ENCODE measurements at places on chromosomes 1 and 21.

DNA sequence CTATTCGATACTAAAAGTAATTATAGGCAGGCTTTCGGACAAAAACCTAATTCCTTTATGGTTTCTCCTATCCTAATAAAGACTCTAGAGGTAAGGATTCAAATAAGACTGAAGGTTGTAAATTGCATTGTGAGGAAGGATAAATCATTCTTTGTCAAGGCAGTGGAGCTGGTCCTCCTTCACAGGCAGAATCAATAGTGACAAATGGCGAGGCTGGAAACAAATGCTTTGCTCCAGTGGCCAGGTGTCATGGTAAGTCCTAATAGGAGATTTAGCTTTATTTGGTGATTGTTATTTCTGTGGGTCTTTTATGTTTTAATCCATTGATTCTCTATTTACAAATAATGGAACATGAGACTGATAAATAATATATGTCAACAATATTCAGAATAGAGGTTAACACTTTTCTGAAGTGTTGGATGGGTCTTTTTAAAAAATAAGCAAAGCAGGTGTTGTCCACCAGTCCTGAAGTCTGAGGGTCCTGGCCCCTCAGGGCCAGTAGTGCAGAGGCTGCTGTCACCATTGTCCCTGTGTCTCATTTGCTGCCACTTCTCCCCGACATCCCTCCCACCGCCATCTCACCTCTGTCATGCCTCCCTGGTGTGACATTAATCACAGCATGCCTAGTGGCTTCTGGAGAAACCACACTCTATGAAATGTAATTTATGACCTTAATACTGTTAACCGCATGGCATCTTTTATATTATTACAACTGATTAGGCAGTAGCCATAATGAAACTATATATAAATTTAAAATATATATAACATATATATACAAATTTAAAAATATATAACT, 120.9 kb upstream of the MAGI3 start:
- no peak for DNase-seq

GRCh38 chr1:116560704-116561490, 9.9 kb downstream of the CD58 start:
- DNase-seq: no peak

GRCh38 chr21:44082648-44083440, 24.4 kb upstream of the PWP2 start:
- DNase-seq: no peak

DNA sequence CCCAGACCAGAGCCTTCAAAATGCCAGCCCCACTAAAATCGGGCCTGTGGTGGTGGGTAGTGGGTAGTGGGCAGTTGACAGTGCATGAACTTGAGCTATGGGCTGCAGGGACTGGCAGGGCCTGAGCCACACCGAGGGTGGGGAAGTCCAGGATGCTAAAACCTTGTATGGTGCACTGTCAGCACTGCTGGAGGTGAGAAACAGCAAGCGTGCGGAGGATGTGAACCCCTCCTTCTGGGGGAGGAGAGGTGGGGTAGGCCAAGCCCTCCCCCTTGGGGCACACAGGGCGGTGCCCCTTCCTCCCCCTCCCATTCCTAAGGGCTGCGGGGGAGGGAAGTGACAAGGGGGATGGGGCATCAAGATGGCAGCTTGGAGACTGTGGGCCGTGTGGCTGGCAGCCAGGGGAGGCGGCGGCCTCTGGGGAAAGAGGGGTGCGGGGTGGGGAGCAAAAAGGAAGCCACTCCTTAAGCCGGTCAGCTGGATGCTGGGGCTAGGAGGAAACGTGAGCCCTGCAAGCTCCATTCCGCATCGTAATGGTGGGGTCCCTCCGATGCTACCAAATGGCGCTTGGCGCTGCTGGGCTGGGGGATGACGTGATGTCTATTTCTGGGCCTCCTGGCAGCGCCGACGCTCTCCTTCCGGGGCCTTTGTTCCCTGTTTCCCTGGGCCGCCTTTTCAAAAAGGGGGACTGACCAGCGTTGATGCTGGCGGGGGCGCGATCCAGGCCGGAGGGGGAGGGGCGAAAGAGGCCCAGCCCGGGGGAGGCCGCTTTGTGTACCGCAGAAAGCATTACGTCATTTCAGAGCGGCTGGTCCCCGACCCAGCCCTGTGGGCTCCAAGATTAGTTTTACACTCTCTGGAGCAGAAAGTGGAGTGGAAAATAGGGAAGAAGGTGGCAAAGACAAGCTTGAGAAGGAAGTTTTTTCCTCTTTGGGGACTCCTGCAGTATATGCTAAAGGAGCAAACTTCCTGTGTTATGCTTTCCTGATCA, 809 bp downstream of the SYT11 start:
- DNase-seq: peak; percentile 43

DNA sequence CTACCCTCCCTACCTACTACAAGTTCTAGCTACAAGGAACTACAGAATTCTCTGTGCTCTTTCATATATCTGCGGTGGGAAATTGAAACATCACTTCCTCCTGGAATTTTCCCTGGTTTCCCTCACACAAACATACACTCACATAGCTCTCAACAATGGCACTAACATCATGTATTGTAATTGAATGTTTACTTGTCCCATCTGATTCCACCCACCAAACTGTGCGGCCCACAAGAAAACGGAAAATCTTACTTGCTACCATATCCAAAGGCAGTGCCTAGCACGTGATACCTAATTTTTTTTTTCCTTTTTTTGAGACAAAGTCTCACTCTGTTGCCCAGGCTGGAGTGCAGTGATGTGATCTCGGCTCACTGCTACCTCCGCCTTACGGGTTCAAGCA, 33.9 kb downstream of the NDC1 start:
- no peak for DNase-seq

DNA sequence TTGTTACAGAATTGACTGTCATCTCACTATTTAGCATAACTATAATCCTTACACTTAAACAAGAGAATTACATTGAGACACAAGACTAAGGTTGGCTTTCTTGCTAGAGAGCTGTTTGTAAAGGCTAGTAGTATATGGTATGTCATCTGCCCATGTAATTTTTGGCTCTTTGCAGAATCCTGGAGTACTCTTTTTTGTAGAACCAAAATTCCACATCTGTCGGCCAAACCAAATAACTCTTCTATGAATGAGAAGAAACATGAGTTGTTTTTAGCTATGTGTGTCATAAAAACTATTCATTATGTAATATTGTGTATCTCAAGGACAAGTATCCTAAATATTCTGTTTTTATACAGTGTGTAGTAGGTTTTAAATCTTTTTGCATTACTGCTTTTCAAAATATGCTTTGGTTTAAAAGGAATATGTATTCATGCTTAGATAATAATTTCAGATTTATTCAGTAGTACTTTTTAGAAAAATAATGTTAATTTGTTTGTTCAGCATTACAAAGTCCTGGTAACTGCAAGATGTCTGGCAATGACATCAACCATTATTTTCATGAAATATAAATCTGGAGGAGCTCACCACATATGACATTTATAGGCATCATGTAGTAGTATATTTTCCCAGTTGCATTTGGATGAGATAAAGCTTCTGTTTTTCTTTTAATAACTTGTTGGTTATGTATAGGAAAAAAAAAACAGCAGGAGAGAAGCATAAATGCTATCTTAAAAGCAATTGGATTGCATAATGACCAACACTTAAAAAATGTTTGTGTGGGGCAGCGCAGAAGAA, 159.8 kb downstream of the HS2ST1 start:
- no peak for DNase-seq

- no peak for DNase-seq
These were observed 204.8 kb upstream of the FGGY start for GRCh38 chr1:59092126-59092525.

GRCh38 chr21:15667010-15667409, 62.8 kb upstream of the USP25 start:
- DNase-seq: no peak

GRCh38 chr21:27154451-27155129, 187.7 kb upstream of the ADAMTS5 start:
- DNase-seq: no peak

GRCh38 chr1:93960641-93961147, 51.5 kb upstream of the GCLM start:
- DNase-seq: no peak

- DNase-seq: no peak
These were observed 73.5 kb downstream of the EPS15 start for GRCh38 chr1:51445351-51446090.

- DNase-seq: no peak
These were observed 41.4 kb downstream of the PEX14 start for GRCh38 chr1:10515976-10516750.
